ENCODE measurements at places on chromosomes 5 and 9.

GRCh38 chr5:1036504-1037122 is 28.0 kb downstream of the NKD2 start:
- DNase-seq, result no peak

DNA sequence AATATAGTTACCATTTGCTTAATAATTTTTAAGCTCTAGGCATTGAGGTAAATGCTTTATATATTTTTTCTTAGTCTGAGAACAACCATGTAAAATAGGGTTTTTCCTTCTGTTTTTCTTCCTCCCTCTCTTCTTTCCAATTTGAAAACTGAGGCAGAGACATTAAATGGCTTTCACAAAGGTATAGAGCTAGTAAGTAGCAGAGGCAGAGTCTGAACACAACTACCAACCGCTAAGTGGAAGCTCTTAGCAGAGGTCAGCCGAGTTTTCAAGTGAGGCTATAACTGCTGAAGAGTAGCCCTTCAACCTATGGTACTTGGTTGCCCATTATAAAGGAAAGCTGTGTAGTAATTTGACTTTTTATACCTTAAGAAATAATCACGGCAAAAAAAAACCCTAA is 187.1 kb downstream of the MEF2C start:
- no peak for DNase-seq

- DNase-seq, result no peak
These were observed 292.0 kb downstream of the FANCC start for GRCh38 chr9:95025213-95026147.

- DNase-seq, result no peak
These were observed 21.2 kb downstream of the ANXA1 start for GRCh38 chr9:73172901-73173215.

DNA sequence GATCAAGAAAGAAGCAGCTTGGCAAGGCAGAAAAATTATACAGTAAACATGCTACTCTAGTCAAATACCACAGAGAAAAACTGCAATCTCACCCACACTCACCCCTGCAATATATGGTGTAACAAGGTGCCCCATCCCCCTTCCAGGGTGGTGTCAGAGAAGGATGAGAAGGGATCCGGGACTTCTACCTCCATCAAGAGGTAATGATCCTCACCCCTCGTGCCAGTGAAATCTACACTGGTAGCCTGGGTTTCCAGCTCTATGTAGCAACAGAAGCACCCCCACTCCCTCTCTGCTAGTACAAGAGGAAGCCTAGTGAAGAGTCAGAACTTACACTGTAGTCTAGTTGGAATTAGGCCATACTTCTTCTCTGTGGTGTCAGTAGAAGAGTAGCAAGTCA is 18.9 kb downstream of the SLCO4C1 start:
- no peak for DNase-seq

GRCh38 chr9:126052791-126053190 is 273.8 kb upstream of the MVB12B start:
- DNase-seq, result no peak

- no peak for DNase-seq
These were observed 6.4 kb downstream of the LCN12 start for GRCh38 chr9:136958473-136958872.

DNA sequence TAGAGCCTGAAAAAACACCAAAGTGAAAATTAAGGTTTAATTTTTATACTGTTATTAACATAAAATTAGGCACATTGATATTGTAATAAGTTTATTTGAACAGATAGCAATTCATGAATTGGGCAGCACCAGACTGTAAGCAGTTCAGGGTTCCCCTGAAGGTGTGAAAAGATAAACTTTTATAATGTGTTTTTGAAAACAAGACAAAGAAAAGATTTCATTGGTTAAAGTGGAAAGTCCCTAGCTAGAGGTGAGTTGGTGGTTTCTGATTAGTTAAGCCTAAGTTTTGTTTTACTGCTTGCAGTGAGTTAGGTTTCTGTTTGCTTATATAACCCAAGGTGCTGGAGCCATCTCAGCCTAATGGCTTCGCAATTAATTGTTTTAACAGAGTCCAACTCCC is 96.5 kb upstream of the RPS23 start:
- no peak for DNase-seq

GRCh38 chr5:55364537-55365055 is 56.8 kb downstream of the MTREX start:
- no peak for DNase-seq

GRCh38 chr5:77859306-77859705 is 83.2 kb upstream of the TBCA start:
- no peak for DNase-seq

DNA sequence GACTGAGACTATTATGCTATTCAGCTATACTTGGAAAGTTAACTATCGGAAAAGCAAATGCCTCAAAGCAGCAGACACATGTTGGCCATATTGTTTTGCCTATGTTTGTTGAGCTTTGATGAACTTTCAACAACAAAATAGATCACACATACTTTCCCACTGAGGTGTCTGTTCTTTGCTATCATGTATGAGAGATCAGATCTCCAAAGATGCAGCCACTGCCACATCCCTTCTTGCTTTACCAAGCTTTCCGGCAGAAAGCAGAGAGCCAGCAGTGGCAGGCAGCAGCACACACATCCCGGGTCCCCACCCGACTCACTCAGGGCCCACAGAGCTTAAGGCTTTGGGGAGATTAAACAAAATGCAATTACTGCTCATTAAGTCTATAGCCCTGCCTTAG is 18.8 kb downstream of the ZBTB5 start:
- DNase-seq, result no peak
